Stimulated activated CD8-positive, alpha-beta memory T cell treated with anti-CD3 and anti-CD28 coated beads, Interleukin-15, amount 100 ng/mL, for 24 hours (primary cell): ENCODE measurements at places on chromosomes 4 and X.

- DNase-seq: no peak
These were observed 701 bp upstream of the BCOR start for GRCh38 chrX:40098264-40099054.

DNA sequence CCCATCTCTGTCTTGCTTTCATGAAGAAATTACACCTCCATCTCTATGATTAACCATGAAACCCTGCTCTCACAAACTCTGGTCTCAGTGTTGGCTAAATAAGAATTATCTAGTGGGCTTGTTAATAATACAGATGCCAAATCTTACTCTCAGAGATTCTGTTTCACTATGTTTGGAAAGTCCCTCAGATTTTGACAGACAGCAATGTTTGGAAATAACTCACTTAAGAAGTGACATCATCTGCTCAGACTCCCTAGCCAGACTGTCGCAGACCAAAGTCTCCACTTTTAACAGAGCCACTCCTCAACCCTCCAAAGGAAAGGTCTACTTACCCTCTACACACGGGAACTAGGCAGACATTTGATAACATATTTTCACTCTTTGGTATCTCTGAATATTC is 328.5 kb upstream of the FGF16 start:
- no peak for DNase-seq

DNA sequence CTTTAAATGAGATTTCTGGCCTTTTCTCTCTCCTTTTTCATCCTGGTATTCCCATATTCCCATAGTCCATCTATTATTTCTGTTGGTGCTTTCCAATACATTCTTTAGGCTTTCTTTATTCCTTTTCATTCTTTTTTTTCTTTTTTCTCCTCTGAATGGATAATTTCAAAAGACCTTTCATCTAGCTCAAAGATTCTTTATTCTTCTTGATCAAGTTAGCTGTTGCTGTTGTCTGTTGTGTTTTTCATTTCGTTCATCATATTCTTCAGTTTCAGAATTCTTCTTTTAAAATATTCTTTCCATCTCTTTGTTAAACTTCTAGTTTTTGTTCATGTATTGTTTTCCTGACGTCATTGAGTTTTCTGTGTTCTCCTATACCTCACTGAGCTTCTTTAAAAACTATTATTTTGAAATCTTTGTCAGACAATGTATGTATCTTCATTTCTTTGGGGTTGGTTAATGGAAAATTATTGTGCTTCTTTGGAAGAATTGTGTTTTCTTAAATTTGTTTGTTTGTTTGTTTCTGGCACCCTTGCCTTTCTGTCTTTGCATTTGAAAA is 30.2 kb downstream of the STK32B start:
- DNase-seq: no peak

DNA sequence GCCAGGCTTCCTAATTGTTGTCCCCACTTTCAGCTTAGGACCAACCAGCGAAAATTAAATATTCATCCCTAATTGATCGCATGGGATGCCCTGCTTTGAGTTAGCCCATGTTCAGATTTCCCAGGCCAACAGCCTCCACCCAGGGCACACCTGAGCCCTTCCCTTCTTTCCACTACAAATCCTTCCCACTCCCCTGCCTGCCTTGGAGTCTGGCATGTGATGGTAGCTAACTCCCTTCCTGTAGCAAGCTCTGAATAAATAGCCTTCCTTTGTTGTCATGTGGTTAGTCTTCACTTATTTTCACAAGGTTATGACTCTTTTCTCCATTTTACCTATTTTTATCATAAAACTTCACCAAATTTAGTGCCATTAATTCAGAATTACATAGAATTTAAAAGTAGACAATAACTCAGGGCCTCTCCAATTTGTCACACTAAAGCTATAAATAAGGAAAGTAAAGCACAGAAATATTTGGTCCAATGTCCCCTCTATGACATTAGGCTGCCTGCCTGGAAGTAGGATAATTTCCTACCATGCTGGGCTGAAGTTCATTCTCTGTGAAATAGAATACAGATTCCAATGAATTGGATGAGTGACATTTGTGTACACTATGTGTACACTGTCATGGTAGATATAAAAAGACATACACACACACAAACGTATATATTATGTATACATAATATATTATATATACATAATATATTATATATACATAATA is 166.4 kb upstream of the CPEB2 start:
- DNase-seq: no peak

DNA sequence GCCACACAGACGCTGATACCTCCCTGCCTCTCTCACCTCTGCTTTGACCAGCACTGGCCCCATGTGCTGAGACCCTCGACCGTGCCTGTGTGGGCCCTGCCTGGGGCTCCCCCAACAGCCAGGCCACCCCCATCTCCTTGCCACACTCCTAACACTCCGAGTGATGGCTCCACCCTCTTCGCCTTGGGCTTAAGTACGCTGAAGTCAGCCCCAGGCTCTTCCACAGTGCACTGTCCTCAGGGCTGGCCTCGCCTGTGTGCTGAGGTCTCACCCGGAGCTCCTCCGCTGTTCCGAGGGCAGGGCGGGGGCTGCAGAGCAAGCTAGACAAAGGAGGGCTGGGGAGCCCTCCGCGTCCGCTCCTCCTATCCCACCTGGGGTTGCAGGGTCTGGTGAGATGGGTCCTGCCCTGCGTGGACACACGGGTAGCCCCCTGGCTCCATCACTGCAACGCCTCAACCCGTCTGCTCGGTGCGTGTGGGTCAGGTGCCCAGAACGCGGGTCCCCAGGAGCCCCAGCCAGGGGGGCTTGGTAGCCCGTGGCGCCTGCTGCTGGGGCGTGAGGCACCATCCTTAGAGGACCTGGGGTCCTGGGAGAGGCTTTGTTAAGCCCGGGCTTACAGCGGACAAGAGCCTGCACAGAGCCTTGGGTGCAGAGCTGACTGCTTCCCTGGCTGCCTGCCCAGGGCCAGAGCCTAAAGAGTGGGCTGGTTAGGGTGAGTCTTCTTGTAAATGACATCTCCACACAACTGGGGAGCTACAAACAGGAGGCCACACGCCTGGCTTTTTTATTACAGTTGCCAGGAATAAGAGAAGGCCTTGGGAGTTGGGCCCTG is 42.6 kb upstream of the NKX1-1 start:
- DNase-seq: no peak

- DNase-seq: no peak
These were observed 308.6 kb upstream of the GIMD1 start for GRCh38 chr4:106677213-106677612.

DNA sequence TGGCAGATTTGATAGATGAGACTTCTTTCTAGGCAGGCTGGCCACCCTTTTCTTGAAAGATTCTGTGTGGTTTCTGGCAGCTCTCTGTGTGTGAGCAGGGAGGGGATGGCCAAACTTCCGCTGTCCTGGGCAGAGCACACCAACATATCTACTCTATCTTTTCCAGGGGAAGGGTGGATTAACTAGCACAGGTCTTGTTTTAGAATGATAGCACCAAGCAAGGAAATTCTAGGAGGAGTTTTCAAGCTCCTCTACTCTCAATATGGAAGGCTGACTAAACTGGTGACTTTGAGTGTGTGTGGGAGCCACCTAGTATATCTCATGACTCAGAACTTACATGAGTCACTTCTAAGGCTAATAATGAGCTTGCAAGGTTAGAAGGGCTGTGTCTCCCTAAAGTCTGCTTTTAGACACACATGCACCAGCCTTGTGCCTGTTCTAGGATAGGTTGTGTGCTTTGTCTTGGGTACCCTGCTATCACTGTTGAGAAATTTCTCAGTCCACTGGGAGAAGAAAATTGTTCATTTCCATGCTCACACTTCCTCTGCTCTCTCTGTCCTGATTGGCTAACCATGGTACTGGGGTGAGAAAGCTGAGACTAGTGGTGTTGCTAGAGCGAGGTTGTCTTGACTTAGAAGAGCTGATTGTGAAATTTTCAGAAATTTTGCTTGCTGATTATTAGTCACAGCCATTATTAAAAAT is 72.9 kb downstream of the YIPF6 start:
- DNase-seq: no peak

GRCh38 chr4:178136736-178137345 is 694.6 kb upstream of the AGA start:
- DNase-seq: no peak

DNA sequence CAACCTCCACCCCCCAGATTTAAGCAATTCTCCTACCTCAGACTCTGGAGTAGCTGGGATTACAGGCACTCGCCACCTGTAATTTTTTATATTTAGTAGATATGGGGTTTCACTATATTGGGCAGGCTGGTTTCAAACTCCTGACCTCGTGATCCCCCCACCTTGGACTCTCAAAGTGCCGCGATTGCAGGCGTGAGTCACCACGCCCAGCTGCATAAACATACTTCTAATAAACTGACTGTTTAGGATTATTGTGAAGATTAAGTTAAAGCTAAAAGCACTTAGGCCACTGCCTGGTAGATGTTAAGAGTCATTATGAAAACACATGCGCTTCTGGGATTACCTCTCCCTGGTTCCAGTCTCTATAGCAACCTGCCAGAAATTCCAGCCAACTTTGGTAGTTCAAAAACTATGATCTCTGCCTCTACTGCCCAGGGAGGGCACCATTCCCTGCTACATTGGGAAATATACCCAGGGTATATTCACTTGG is 30.2 kb upstream of the GRIA3 start:
- DNase-seq: no peak
